ENCODE measurements at places on chromosomes 13 and 19.

GRCh38 chr13:51518827-51519226 lies 65.4 kb upstream of the WDFY2 start:
- DNase-seq: no peak

DNA sequence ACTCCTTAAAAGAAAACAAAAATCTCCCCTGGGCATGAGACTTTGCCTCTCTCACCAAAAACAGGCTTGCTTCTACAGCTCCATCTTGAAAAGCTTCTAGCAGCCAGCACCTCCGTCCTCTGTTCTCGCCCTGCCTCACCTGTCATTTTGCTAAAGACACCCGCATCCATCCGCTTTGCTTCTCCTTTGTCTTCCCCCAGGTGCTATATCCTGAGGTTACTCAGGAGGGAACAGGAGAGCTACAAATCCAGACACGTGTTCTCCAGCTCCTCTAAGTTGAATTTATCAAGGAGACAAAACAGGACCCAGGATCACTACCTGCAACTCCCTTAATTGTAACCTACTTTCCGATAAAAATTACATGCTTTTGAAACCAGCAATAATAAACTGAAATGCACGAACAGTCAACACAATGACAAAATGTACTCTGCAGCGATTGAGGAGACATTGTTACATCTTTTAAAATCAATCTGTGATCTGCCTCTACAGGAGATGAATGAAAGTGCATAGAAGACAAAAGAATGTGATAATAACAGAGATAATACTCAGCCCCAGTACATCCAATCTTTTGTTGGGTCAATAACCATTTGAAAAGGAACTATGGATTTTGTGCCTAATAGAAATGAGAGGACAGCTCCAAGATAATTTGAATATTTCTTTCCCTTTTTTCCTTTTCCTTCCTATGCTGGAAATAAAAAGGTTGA lies 221.2 kb downstream of the DCLK1 start:
- DNase-seq: no peak

DNA sequence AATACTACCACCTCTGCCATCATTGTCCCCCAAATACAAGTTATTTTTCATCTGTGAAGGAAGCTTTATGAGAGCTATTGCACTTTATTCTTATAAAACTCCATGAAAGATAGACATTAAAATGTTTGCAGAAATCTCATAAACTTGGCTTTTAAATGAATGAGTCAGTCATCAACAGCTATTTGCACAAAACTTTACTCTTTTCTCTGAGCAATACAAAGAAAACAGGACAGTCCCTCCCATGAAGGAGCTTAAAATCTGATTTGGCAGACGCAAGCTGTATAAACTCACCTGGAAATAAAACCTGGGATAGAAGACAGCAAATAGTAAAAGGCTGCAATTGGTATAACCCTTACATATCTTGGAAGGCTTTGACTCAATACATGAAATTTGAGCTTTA lies 16.6 kb upstream of the RCBTB1 start:
- DNase-seq: no peak

- DNase-seq: no peak
Measured at GRCh38 chr19:16369664-16370576, 45.3 kb downstream of the KLF2 start.

GRCh38 chr19:40549007-40549708 lies 27.5 kb upstream of the SHKBP1 start:
- no peak for DNase-seq

DNA sequence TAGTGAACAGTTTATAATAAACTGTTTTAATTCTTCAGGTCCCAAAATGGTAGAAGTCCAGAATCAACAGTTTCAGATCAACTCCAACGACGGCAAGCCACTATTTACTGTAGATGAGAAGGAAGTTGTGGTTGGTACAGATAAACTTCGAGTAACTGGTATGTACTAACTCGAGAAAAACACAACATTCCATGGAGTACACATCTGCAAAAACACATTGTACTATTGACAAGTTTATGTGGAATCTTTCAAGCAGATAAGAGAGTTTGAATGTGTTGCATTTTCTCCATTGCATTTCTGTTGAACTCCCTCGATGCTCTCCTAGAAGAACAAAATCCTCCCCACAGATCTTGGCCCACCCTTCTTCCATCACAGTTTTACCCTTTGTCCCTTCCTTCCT lies 98.5 kb downstream of the SGCG start:
- no peak for DNase-seq

GRCh38 chr19:5048727-5049553 lies 80.0 kb downstream of the KDM4B start:
- no peak for DNase-seq

GRCh38 chr13:51867062-51867461 lies 5.3 kb downstream of the CCDC70 start:
- DNase-seq: no peak

DNA sequence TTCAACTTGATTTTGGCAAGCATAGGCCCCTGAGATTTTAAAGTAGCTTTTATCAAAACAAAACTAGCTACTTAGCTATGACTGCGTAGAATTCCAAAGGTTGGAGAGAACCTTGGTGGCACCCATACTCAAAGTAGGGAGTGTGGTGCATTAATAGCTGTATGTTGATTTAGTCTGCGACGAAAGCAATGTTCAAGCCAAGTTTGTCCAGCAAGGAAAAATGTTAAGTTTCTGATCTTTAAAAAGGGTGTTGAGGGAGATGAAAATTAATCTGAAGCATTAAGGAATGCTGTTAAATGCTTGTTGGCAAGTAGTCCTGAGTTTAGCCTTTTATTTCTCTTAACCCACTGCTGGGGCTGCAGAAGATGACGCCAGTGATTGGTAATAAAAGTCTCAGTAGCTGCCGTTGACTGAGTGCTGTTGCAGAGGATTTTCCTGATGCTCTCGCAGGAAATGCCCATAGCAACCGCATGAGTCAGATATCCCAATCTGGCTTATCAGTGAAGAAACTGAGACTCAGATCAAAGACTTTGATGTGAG lies 75.9 kb upstream of the RNF113B start:
- no peak for DNase-seq

- DNase-seq: no peak
Measured at GRCh38 chr19:48578891-48579290, 26.9 kb downstream of the SULT2B1 start.

- no peak for DNase-seq
Measured at GRCh38 chr13:45269204-45269603, 68.4 kb upstream of the KCTD4 start.

DNA sequence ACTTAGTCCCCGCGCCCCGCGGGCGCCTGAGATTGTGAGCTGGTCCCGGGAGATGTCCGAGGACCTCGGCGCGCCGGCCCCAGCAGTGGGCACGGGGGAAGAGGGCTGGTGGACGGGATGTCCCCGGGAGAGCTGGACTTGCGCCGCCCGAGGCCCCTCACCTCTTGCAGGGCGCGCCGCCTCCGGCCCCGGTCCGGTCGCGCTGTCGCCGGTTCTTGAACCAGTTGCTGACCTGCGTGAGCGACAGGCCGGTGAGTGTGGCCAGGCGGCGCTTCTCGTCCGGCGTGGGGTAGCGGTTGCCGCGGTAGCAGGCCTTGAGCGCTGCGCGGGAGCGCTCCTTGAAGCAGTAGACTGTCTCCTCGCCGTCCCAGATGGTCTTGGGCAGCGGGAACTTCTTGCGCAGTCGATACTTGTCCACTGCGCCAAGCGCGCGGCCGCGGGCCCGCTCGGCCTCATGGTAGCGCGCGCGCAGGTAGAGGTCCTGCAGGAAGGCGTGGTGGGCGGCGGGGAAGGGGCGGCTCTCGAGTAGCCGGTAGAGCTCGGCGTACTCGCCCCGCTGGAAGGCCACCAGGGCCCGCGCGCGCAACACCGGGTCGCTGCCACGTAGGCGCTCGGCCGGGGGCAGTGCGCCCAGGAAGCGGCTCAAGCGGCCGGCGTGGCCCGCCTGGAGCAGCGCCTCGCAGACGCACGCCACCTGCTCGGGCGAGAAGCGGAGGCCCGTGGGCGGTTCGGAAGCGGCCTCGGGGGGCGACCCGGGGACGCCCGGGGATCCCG lies 984 bp downstream of the SIX5 start:
- DNase-seq: peak; percentile 29

- DNase-seq: no peak
Measured at GRCh38 chr13:78599645-78600279, 3.6 kb downstream of the POU4F1 start.

- no peak for DNase-seq
Measured at GRCh38 chr19:58356766-58357480, 3.6 kb upstream of the A1BG start.

GRCh38 chr19:37983916-37984315 lies 76.9 kb downstream of the SIPA1L3 start:
- no peak for DNase-seq

DNA sequence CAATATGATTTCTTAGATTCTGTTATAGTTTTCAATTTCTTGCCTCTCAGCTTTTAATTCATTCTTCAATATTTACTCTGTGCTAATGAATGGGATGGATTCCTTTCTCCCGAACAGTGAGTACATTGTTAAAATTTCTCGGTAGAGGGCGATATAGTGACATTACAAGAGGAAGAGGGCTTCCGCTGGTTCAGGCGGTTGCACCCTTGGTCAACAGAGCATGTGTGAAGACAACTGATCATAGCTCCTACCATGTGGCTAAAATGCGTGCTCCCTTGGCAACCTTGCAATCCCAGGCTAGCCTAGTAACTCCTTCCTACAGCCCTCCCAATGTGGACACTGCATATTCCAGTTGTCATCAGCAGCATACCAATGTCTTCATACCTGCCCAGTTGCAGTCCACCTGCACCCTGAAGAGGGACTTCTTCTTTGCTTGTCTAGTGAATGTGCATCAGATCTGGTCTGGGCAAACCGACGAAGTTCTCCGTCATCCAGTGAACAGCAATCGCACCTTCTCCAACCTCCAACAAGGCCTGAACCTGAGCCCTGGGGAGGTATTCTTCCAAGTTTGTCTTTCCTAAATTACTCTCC lies 653.0 kb upstream of the GPC6 start:
- no peak for DNase-seq

GRCh38 chr13:83223546-83223945 lies 658.7 kb downstream of the SLITRK1 start:
- DNase-seq: no peak

DNA sequence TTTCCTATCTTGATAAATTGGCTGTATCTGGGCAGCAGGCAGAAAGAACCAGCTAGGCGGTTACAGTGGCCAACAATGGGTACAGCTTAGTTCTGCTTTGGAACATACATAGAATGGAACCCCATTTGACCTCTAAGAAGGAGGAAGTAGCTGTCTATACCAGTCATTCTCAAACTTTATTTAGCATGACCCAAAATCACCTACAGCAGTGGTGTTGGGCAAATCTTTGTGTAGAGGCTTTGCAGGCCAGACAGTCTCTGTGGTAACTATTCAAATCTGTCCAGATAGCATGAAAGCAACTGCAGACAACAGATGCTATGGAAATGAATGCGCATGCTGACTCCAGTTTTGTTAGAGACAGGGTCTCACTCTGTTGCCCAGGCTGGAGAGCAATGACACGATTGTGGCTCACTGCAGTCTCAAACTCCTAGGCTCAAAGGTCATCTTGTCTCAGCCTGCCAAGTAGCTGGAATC lies 12.0 kb upstream of the KCNC3 start:
- DNase-seq: no peak

DNA sequence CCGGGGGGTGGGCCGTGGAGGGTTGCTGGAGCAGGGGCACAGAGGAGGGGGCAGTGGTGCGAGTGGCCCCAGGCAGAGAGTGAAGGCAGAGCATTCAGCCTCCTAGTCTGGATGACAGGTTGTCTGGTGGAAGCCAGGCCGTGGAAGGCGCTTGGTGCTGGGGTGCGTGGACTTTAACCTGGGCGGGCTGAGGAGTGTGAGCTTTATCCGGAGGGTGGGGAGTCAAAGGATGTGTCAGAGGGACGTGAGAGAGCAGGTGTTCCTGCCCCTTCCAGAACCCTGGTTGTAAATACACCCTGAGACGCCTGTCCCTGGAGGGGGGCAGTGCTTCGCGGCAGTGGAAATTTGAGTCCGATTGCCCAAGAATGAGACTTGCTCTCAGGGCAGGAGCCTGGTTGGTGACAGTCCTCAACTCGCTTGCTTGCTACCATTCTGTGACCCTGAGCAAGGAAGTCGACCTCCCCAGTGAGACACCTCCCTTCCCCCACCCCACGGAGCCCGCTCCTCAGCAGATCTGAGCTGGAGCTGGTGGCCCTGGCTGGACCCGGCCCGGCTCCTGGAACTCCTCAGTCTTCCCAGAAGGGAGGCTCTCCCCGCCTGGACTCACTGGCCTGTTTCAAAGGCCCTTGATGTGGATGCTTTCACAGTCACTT lies 2.3 kb downstream of the SPPL2B start:
- DNase-seq: no peak

DNA sequence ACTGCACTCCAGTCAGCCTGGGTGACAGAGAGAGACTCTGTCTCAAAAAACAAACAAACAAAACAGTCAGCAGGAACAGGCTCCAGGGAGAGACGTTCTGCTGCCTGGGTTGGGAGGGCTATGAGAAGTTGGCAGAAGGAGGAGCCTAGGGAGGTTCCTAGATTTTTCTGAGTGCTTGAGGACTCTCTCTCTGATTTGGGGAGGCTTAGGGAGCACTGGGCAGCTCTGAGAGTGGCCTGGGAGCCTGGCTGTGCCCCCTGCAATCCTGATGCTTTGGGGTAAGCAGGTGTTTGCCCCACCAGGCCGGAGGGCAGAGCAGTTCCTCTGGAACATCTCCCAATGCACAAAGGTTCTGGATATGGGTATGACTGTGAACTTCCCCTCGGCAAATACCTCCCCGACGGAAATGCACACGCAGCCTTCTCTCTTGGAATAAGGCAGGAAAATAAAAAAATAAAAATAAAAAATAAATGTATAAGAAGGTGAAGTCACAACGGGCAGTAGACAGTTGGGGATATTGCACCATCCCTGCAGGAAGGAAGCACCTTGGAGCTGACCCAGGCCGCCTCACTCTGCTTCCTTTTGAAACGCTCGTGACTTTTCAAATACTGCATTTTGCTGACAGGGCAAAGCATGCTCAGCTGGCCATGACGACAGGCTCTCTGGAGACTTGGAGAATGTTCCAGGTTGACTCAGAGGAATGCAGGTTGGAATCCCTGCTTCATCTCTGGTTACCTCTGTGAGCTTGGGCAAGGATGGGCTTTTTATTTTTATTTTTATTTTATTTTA lies 26.5 kb upstream of the HOMER3 start:
- no peak for DNase-seq

DNA sequence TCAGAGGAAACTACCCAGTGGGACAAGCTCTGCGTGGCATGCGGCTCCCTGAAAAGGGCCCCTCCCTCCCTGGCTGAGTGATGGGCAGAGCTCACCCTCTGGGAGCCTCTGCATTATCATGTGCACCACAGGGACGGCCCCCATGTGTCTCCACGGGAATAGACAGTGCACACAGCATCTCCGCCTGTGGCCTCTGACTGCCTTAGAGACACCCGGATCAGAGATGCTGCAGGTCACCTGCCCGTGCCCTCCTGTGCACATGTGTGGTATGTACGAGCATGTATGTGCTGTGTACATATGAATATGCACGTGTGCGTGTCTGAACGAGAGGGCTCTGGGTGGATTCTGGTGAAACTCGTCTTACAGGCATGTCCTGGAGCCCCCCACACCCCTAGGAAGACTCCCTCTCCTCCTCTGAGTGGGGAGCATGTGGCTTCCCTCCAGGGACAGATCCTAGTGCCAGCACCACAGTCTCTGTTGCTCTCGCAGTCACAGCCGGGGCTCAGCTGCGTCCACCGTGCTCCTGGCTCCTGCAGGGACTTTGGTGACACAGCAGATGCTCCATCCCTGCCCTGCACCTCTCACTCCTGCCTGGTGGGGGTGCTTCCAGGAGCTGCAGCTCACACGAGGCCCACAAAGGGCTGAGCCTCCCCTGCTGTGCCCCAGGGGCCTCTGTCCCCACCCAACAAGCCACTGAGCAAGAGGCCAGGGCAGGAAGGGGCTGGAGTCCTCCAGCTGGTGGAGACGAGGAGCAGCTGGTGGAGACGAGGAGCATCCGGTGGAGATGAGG lies 19.6 kb downstream of the C13orf46 start:
- DNase-seq: no peak
